ENCODE measurements at places on chromosomes 11 and 22. TPM values are rescaled to one million over a fixed set of nuclear protein-coding genes. Genes with fewer than 3 reads are reported as not detected.

DNA sequence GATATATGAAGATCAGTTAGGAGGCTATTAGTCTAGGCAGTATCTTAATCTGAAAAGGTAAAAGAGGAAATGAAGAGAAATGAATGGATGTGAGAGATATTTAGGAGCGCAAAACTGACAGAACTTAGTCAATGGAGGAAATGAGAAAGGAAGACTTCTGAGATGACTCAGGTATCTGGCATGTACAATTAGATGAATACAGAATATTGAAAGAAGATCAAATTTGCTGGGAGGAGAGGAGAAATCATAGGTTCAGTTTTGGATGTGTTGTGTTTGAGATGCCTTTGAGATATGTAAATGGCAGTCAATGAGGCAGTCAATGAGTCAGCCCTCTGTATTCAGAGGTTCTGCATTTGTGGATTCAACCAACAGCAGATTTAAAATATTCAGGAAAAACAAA lies 42.9 kb upstream of the GAB2 start:
- DNase-seq = no peak

- DNase-seq = no peak
These were observed 14.7 kb downstream of the SULT4A1 start for GRCh38 chr22:43847376-43848289.

DNA sequence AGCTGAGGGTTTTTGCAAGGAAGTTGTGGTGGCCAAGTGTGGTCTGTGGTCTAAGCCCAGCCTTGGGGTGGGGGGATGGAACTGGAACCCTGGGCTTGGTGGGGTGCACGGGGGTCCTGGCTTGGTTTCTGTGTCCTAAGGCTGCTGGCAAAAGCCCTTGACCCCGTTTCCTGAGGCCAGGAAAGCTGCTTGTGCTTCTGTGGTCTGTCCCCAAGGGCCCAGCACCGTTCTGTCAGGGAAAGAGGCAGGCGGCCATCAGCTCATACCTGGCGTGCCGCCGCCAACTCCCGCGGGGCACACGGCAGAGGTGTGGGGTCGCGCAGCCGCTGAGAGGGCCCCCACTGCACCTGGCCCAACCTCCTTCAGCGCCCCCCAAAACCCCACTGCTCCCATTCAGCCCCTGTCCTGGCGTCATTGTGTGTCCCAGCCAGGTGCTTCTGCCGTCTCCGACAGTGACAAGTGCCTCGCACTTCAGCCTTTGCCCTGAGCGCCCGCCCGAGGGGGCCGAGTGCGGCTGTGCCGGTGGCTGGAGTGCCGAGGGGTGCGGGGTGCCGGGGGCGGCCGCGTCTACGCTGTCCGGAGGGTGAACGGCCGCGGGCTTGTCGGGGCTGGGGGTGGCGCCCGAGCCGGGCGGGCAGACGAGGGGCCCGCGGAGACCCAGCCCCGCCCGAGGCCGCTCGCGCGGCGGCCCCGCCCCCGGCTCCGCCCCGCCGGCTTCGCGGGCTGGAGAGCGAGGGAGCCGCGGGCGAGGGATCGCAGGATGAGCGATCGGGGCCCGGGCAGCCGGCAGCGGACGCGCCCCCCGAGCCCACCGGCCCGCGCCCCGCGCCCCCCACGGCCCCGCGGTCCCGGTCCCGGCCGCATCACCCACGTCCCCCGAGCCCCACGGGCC lies at the start of gene CNIH2:
Gene CNIH2, plus strand, starts transcription at position 705 of the 892 bp plus-strand sequence. CDS start 282 bp downstream, outside the sequence.
- DNase-seq = peak; percentile 45

- DNase-seq = no peak
These were observed 849 bp downstream of the KRTAP5-11 start for GRCh38 chr11:71581826-71582225.

- no peak for DNase-seq
These were observed 5.8 kb downstream of the LIF start for GRCh38 chr22:30240541-30241417.

- DNase-seq = no peak
These were observed 120.0 kb upstream of the SERPIND1 start for GRCh38 chr22:20653795-20654342.

GRCh38 chr22:44583061-44583760 lies 85.2 kb upstream of the RTL6 start:
- DNase-seq = peak; percentile 3

DNA sequence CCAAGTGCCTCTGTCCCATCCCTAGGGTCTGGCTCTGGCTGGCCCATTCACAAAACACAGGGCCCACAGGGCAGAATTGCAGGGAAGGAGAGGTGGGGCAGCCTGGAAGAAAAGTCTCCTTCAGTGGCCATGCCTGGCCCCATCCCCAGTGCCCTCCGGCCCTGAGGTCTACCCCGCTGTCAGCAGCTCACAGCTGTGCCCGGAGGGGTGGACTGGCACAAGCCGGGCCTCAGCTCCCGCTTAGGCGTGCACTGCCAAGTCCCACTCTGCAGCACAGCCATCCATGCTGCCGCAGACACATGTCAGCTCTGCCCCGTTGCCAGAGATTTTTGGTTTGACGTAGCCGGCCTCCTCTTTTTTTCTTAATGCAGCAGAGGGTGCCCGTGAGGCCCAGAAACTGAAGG lies 3.9 kb upstream of the SCN2B start:
- DNase-seq = peak; percentile 51

GRCh38 chr11:116170526-116171120 lies 602.2 kb downstream of the BUD13 start:
- DNase-seq = peak; percentile 44

DNA sequence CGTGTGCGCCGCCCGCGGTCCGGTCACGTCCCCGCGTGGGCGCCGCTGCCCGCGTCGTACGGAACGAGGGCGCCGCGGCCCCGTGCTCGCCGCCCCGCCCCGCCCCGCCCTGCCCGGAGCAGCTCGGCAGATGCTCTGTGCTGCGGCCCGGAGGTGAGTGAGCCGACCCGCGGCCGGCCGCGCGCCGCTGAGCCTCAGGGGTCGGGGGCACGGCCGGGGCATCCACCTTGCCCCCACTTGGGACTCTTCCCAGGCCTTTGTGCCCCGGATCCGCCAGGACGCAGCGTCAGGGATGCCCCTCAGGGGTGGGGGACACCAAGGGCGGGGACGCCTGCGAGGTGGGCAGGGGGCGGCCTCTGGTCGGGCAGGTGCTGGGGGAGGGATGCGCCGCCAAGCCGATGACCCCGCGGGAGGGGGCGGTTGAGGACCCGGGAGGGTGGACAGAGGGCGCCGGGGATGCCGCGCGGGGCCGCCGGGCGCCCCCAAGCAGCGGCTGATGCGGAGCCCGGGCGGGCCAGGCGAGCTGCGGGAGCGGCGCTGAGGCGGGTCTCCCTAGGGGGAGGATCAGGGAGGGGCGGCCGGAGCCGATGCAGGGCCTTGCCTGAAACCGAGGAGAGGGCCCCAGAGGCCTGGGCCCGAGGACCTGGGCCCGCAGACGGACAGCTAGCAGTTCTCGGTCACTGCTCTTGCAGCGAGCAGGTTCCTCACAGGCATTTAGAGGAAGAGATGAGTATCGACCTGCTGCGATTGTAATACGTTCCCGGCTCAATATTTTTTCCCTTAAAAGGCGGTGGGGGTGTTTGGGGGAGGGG lies at the start of gene GNAZ:
Gene GNAZ, plus strand, starts transcription at position 102 of the 812 bp plus-strand sequence. CDS start 25,177 bp downstream, outside the sequence.
- DNase-seq = no peak

GRCh38 chr11:27904358-27905055 lies 203.4 kb downstream of the KIF18A start:
- no peak for DNase-seq

- no peak for DNase-seq
These were observed 32.2 kb downstream of the BRD1 start for GRCh38 chr22:49795521-49795920.

DNA sequence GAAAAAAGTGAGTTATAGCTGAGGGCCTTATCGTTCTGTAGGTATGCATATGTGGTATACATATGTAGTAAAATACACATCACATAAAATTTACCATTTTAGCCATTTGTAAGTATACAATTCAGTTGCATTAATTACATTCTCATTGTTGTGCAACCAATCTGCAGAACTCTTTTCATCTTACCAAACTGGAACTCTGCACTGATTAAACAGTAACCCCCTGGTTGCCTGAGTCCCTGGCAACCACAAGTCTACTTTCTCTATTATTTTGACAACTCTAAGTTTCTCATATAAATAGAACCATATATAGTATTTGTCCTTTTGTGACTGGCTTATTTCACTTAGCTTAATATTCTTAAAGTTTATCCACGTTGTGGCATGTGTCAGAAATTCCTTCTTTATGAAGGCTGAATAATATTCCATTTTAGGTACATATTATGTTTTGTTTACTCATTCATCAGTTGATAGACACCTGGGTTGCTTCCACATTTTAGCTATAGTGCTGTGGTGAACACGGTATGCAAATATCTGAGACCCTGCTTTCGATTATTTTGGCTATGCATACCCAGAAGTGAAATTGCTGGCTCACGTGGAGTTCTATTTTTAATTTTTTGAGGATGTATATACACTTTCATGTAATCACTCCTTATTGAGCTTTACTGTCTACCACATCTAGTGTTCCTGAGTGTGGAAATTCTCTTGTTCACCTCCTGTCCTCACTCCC lies 1.6 kb upstream of the DDX10 start:
- no peak for DNase-seq

DNA sequence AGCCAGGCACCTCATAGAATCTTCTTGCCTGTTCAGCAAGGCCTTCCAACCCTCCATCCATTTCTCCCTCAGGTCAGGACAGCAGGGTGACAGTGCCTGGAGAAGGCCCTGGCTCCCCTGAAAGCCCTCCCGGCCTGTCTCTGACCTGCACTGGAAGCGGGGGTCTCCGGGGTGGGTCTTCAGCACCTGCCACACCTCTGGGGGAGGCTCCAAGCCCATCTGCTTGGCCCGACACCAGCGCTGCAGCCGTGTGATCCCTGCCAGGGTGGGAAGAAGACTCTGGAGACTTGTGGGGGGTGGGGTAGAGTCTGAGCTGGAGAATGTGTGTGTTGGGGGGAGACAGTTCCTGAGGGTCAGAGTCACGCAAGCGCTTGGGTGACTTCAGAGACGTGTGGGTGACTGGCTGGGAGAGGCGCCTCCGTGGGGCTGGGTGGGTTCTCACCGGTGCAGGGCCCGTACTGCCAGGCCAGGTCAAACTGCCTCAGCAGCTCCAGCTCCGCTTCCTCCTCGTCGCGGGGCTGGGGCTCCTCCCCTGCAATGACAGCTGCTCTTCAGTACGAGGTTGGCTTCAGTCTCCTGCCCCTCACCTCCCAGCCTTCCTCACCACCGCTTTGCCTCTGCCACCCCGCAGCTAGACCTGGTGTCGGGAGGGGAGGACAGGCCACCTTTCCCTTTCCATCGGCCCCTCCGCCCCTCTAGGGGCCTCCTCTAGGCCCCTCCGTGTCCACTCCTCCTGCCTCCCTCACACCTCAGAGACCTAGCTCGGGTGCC lies 615 bp downstream of the POLD4 start:
- peak; percentile 85 for DNase-seq

DNA sequence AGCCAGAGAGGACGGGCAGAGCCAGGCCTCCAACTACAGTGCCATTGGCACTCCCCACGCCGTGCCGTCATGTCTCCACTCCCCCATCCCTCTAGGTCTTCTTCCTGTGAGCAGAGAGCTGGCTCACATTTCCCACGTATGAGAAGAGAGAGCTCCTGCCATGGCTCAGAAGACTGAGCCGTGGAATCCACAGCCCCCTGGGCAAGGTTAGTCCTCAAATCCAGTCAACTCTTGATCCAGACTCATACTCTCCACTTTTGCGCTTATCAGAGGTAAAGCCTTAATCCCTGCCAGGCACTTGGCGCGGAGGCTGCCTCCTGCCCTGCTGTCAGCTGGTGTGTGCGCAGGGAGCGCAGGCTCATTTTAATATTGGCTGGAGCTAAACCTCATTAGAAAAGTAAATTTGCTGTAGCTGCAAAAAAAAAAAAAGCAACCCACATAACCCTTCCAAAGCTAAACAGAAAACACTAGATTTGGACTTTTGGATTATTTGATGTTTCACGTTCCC lies 4.7 kb downstream of the B3GAT1 start:
- no peak for DNase-seq

- peak; percentile 97 for DNase-seq
These were observed 98.8 kb downstream of the MED15 start for GRCh38 chr22:20606041-20606783.

GRCh38 chr11:117820071-117820470 lies 4.5 kb downstream of the FXYD2 start:
- DNase-seq = peak; percentile 31

- no peak for DNase-seq
These were observed 20.6 kb upstream of the DAGLA start for GRCh38 chr11:61659413-61660196.

DNA sequence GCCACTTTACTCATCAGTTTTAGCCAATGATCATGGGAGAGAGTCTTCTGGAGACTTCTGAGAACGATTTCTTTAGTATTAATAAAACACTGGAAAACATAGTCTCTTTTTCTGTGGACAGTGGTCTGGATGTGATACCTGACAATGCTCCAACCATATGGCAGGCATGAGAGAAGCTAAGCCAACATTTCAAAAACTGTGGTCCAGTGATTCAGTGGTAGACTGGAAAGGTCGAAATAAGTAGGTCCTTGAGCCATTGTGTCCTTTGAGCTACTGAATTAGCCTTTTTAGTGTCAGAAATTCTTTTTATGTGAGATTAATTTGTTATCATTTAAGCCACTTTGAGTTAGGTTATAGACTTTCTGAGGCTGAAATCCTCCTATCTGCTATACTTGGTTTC lies 197.7 kb upstream of the CTSC start:
- DNase-seq = no peak

DNA sequence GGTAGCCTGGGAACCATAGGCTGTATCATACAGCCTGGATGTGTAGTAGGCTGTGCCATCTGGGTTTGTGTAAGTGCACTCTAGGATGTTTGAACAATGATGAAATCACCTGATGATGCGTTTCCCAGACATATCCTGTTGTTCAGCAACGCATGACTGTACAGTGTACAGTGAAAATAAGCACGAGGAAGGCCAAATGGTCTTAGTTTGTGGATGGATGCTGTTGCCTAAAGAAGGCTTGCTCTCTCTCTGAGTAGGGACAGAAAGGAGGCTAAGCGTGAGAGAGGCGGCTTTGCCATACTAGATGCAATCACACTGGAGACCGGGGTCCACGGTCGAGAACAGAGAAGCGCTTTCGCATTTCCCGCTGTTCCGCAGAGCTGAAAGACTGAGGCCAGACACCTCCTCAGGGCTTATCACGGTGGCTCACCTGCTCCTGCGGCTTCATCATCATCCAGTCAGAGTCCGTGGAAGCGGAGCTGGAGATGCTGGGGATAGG lies 27.6 kb upstream of the APLP2 start:
- DNase-seq = no peak

GRCh38 chr11:88326099-88326498 lies 11.4 kb downstream of the CTSC start:
- no peak for DNase-seq

DNA sequence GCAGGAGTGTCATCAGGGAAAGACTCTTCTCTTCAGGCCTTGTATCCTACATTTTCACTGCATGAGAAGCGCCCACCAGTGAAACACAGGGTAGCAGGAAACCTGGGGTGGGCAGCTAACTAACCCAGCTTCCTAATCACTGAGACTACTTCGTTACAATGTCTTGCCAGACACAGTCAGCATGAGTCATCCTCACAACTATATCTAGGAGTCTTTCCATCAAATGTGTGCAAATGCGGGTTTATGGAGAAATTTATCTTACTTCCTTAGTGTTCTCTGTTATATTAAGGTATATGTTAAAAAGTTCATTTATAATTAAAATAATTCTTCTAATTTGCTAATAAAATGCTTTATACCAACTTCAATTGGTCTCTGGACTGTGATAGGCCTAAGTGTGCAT lies 79.9 kb upstream of the RAB1B start:
- DNase-seq = no peak

The HEPN1 gene
- not detected for total RNA-seq

The GGTLC2 gene
- not detected for total RNA-seq

The CDKN1C gene
- total RNA-seq = 5.3 TPM

The SLC5A1 gene
- total RNA-seq = 6.8 TPM

The OR51I1 gene
- total RNA-seq = not detected

The TMEM218 gene
- total RNA-seq = 20.9 TPM

The RPS25 gene
- total RNA-seq = 404 TPM

The LMNTD2 gene
- 6.9 TPM for total RNA-seq

The IFITM10 gene
- 4.1 TPM for total RNA-seq
